Activated naive CD4-positive, alpha-beta T cell treated with anti-CD3 and anti-CD28 coated beads, Interleukin-2, amount 50 U/mL, for 72 hours (primary cell): ENCODE measurements at places on chromosomes 2 and 18. TPM values are rescaled to one million over a fixed set of nuclear protein-coding genes. Genes with fewer than 3 reads are reported as not detected.

CHRND gene
- total RNA-seq, result not detected

DNA sequence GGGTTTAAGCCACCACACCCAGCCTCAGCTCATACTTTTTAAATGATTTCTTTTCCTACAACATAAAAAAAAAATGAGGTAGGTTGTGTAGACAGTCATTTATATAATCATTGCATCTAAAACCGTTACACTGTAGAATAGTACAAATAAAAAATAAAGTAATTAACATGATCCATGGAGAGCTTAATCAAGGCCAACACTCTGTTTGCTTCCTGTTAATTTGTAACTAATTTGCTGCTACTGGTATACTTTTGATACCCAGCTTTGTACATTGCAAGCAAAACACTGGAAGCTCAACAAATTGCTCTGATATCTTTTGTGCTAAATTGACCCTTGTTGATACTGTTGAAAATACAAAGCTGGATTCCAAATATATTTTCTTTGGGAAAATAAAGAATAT is 20.2 kb upstream of the KCTD1 start:
- no peak for DNase-seq

GRCh38 chr2:10238396-10238795 is 64.3 kb upstream of the HPCAL1 start:
- no peak for DNase-seq

GRCh38 chr2:105100046-105100840 is 62.4 kb downstream of the MRPS9 start:
- no peak for DNase-seq

DNA sequence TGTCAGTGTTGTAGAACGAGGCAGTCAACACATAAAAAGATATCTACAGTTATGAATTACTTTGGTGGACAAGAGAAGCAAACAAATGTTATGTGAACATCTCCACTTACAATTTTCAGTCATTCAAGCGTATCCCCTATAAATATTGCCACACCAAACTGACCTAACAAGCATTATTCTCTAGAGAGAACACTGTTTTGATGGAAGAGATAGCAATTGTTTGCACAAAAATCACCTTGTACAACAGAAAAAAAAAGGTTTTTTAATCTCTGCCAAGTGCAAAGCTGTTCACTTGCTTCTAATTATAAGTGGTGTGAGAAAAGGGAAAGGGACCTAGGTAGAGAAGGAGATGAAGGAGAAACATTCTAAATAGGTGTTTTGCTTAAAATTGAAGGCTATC is 33.8 kb downstream of the PID1 start:
- no peak for DNase-seq

- DNase-seq, result no peak
Measured at GRCh38 chr18:43574974-43575373, 297.7 kb upstream of the SYT4 start.

GRCh38 chr2:28588292-28588670 is 92.4 kb downstream of the PLB1 start:
- no peak for DNase-seq

- DNase-seq, result no peak
Measured at GRCh38 chr18:74148543-74149070, 284 bp downstream of the TIMM21 start.

DNA sequence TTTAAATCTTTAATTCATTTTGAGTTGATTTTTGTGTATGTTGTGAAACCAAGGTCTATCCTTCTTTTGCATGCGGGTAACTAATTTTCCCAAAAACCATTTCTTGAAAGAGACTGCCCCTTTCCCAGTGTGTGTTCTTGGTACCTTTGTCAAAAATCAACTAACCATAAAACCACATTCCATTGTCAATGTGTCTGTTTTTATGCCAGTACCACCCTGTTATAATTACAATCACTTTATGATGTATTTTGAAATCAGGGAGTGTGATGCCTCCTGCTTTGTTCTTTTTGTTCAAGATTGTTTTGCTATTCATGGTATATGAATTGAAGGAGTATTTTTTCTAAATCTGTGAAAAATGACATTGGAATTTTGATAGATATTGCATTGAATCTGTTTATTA is 689.6 kb downstream of the TSN start:
- no peak for DNase-seq

DNA sequence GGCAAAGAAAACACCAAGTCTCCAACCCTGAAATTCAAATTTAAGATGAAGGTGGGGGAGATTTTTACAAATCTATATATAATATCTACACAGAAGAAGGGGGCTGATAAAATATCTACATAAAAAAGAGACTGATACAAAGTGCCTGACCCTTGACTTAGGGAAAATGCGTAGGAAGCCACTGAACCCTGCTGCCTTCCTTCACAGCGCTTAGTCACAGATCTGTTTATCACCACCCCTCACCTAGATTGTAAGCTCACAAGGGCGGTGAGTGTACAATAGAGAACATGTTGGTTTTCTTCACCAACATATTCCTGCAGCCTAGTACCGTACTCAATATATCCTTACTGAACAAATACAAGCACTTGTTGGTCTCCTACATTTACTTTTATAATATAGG is 54.3 kb downstream of the NOL10 start:
- no peak for DNase-seq

DNA sequence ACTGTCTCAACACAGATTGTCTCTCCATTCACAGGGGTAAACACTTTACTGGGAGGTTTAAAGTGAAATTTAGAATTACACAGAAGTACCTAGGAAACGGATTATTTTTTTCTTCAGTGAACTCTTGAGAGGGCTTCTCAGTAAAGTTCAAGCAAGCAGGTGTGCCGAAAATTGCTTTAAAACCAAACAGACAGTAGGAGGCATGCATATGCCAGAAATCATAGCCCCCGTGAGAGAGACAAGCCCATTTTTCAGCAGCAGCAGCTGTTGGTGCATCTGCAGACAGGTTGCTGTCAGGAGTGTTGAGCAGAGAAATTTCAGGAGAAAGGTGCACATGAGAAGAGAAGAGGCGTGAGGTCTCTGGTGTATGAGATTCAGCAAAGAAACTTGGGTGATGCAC is 2115.5 kb upstream of the CELF4 start:
- DNase-seq, result no peak

SPATA3 gene
- total RNA-seq, result 2.9 TPM

GRCh38 chr2:167480986-167481309 is 592.7 kb downstream of the XIRP2 start:
- DNase-seq, result no peak

DNA sequence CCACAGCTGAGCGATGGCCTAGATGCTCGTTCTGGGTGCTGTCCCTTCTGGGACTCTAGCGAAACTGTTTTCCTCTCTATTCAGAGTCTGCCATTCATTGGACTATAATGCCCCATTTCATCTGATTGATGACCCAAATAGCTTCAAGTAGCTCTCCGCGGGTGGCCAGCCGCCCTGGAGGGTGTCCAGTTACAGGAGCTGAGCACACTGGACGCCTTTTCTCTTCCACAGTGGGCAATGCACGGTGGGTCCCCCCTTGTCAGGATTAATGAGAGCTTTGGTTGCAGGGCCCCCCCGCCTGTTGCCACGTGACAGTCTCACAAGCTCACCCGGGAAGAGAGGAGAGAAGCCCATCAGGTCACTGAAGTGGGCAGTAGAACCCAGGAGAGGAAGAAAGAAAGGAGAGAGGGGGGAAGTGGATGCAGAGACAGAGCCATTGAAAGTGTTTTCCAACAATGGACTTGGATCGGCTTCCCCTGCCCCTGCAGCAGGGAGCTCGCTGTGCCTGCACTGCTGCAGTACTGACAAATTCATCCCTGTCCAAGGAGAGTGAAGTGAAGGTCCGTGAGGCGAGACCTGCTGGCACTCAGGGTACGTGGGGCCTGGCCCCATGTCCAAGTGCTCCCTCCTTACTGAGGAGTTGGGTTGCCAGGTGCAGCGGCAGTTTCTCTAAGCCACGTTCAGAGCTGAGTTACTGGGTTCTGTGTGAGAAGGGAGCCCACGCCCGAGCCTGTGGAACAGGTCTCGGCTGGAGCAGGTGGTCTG is 44.8 kb downstream of the DIPK1C start:
- no peak for DNase-seq

DNA sequence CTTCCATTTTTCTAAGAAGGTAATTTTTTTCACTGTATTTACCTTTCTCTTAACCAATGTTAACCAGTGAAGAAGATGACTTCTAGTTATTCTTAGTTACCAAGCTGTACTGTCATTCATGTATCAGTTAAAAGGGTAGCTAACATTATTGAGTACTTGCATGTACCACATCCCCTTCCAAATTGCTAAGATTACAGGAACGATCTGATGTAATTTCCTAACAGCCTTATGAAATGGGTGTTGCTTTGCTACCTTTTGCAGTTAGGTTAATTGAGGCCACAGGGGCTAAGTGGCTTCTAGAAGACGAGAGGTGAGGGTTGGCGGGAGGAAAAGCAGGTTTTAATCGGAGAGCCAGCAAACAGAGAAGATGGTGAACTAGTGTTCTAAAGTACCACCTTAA is 1.8 kb upstream of the SULT6B1 start:
- DNase-seq, result no peak

GRCh38 chr2:37614061-37614738 is 57.2 kb downstream of the CDC42EP3 start:
- no peak for DNase-seq

GRCh38 chr2:174247474-174248186 is 702 bp downstream of the OLA1 start:
- DNase-seq, result no peak

SERPINB3 gene
- total RNA-seq, result not detected

CRYBA2 gene
- total RNA-seq, result not detected

DNA sequence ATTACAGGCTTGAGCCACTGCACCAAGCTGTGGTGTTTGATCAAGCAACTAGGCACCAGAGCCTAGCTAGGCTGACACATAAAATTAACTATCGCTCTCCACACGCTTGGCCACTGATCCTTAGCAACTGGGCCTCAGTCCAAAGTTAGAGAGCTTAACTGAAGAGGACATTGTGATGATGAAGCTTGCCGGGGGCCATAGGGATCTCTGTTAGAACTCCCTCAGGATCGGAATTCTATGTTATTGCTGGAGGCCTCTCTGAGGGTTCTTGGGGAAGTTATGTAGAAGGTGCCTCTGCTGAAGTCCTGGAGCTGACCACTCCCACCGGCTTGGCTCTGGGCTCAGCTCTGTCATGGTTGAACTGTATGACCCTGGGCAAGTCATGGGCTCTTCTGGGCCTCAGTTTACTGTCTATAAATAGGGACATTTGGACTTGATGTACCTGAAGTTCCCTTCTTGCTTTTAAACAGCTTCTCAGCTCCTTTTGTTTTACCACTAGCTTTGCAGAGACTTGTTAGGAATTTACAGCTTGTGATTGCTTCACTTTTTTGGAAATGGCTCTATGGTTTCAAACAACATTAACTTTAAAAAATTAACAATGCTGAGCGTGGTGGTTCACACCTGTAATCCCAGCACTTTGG is 44.1 kb downstream of the GATA6 start:
- no peak for DNase-seq

- no peak for DNase-seq
Measured at GRCh38 chr18:7571626-7572025, 4.5 kb downstream of the PTPRM start.

GRCh38 chr2:25310965-25311864 is 30.5 kb downstream of the DNMT3A start:
- no peak for DNase-seq

AGXT gene
- total RNA-seq, result not detected

- no peak for DNase-seq
Measured at GRCh38 chr18:46161703-46162396, 57.7 kb downstream of the HAUS1 start.

- no peak for DNase-seq
Measured at GRCh38 chr2:214679736-214680135, 129.7 kb downstream of the BARD1 start.

CNTNAP5 gene
- not detected for total RNA-seq

- no peak for DNase-seq
Measured at GRCh38 chr2:118055512-118056164, 32.6 kb upstream of the INSIG2 start.

- no peak for DNase-seq
Measured at GRCh38 chr2:137947728-137948336, 16.4 kb upstream of the HNMT start.

DNA sequence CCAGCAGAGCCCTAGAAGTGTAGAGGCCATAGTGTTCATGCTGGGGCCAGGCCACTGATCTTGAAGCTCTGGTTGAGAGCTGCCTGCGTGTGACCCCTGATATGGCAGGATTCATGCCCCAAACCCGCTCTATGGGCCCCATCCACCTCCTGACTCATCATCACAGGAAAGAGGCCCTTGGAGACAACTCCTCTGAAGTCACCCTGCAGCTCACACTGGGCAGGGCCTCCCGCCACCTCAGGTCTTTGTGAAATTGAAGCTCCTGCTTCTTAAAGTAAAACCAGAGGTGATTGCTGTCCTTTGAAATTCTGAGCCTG is 12.0 kb upstream of the TUBB6 start:
- no peak for DNase-seq

DNA sequence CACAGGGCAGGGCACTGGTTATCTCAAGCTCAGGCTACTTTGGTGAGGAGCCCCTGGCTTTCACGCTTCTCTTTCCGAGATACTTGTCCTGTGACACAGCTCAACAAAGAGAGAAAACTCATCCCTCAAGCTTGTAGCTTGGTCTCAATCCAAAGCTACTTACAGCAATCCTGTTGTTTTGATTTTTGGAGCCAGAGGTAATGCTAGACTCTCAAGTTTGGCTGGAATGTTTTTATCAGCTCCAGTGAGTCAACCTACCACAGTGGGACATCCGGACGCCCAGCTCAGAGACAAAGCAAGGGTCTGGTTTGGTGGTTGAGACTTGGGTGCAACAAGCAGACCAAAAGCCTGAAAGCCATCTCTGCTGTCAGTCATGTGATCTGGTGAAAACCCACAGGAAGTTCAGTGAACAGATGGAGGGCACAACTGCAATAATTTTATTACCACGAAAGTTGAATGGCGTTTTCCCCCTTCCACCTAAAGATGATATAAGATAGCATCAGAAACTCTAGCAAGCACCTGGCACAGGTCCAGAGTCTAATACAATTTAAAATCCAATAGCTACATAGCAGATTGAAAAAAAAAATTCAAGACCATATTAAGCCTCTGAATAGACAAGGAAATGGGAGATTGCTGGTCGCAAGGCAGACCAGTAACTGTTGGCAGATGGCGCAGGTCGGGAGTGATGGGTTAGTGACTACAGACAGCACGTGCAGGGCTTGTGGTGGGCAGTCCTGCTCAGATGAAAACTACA is 102.3 kb upstream of the SMAD7 start:
- no peak for DNase-seq

NEURL3 gene
- total RNA-seq, result 2.2 TPM

SNORC gene
- 3.6 TPM for total RNA-seq

GRCh38 chr2:65275141-65275915 is 47.7 kb downstream of the ACTR2 start:
- no peak for DNase-seq

DNA sequence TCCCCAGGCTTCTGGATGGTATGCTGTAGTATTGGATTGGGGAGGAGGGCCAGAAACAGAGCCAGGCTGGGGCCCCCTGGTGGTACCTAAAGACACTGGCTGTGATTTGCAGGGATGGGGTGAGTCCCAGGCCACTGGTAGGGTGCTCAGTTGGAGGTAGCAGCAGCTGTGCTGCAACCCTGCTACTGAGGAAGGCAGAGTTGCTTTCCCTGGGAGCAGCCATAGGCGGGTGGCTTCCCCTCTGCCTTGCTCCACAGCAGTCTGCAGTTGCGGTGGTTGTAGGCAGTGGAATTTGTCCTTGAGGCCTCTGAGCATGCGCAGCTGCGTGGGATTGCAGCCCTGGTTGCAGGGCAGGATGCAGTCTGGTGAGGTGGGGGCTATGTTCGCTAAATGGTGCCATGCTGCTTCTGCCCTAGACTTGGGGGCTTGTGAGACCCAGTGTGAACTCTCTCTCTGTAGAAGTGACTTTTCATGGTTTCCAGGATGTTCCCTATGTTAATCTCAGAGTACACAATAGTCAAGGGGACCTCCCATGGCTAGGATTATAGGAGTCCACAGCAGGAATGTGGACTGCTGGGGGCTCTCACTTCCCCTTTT is 443.5 kb downstream of the XIRP2 start:
- no peak for DNase-seq
